Osteocyte (in vitro differentiated cells): ENCODE measurements at places on chromosomes 7 and 10.

GRCh38 chr7:26457696-26458327 lies 166.2 kb downstream of the SNX10 start:
- no peak for DNase-seq

DNA sequence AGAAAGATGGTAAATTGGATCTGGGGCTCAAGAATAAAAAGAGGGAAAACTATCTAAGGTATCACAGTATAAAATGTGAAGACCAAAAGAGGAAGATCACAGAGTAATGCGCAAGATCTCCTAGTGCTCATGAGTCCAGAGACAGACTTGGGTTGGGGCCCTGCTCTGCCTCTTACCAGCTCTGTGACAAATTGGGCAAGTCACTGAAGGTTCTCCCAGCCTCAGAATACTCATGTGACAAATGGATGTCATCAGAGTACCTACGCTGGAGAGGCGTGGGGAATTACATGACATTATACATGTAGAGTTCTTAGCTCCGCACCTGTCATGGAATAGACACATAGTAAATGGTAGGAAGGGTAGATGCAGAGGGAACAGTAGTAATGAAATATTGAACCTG lies 124.4 kb downstream of the DOCK4 start:
- no peak for DNase-seq

DNA sequence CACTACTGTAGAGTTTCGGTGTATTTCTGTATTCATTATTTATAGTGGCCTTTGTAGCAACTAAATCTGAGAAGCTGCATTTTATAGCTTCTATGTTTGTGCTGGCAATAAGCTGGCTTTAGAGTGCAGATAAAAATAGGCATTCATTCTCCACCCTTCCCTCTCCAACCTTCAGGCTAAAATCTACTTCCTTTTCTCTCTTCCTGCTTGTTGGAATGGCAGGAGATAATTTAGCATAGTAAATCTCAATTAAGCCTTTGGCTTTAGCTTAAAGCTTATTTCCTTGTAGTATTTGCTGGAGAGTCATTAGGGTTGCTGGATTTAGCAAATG lies 58.5 kb downstream of the CPVL start:
- no peak for DNase-seq

DNA sequence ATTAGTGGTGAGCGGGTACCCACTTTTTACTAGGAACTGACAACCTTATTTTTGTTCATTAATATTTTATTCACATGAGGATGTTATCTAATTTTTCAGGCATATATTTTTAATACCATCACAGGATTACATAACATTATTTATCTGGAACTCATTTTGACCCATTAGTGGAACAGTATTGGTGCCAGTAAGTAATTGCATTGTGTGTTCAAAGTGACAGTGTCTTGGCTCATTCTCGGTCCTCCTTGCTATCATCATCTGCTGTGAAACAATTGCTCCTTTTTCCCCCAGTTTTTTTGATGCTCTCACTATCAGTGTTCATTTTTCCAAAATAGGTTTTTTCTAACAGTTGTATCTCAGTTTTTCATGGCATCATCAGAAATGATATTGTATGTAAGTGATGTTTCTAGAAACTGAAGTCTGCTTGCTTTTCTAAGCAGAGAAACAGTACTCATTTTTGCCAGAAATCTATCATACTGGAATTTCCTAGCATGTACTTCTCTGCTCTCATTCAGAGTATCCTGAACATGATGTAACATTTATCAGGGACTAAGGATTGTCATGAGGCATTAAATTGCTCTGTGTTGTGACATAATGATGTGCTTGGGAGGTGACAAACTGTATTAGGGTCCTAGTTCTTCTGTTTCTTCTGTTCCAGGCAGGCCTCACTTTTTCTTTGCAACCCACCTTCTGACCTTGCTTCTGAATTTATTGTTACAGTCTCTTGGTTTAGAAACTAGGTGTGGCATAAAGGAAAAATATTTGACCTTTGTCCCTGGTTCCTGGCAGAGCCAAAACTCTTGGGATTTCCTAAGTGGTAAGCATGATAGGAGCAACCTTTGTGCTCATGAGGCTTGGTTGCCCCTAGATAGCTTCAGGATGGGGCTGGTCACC lies 4.2 kb downstream of the NUB1 start:
- no peak for DNase-seq

- DNase-seq: peak; percentile 91
Observed at GRCh38 chr10:121598263-121599249, at the start of gene FGFR2. Gene FGFR2 (minus strand): TSS chr10:121598444. CDS start chr10:121593817, 4,627 bp downstream.

DNA sequence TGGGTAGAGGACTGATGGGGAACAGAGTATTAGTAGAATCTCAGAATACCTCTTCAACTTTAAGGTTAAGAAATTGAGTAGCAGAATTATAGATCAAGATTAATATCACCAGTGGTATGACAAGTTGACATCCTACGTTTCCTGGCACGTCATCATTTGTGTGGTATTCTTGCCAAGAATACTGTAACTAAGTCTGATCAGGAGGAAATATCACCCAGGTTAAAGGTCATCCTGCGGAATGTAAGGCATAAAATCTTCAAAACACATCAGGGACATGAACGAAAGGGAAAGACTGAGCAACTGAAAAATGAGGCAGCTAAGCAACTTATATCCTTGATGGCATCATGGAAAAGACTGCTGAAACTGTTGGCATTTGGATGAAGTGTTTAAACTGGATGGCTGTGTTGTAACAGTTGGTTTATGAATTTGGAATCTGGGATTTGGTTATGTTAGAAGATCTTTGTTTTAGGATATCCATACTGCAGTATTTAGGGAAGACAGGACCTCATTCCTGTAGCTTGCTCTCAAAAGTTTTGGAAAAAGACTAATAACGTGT lies 86.1 kb downstream of the TRIM24 start:
- no peak for DNase-seq

DNA sequence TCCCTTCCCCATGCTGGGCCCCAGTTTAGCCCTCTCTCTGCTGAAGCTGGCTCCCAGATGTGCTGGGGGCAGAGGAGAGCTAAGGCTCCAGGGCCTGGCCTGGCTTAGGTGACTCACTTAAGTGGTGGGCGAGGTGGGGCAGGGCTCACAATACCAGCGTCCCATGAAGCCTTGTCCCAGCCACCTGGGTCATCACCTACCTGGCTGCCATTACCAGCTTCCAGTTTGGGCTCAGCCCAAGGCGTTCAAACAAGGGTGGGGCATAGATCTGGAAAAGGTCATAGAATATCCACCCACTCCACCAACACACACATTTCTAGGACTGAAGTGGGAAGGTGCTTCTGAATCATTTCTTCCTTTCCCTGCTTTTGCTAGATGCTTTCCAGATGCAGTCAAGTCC lies 8.3 kb downstream of the KAZALD1 start:
- no peak for DNase-seq

GRCh38 chr7:15015545-15016314 lies 113.2 kb upstream of the DGKB start:
- DNase-seq: no peak

- DNase-seq: no peak
Observed at GRCh38 chr10:88794731-88795130, 7.8 kb upstream of the LIPM start.

- no peak for DNase-seq
Observed at GRCh38 chr7:127932076-127932475, 99.2 kb downstream of the LRRC4 start.
